NCI-H526 (cell line): ENCODE measurements at places on chromosomes 16 and 17.
A peak's percentile ranks its signal among the peaks of the same experiment; 100 is the strongest.

DNA sequence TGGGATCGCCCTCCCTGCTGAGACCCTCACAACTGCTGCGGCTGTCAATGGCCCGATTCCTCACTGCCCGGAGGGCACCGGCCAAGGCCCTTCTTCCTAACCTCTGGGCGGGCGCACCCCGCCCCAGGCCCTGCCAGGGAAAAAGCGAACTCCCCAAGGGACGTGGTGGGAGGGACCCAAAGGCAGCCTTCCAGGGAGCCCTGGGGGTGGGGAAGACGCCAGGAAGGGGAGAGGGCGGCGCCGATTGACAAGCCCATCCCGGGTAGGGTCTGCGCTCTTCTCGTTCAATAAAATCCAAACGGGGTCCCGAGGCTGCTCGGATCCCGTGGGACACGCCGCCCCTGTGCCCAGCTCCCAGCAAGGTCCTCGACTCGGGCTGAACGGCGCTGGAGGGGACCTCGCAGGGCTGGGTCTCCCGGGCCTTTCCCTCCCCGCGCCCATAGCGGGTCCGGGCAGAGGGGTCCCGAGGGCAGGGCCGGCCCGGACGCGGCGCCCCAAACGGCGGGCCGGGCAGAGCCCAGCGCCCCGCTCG, 416 bp downstream of the KIFC3 start:
- peak; percentile 49 for DNase-seq

- no peak for DNase-seq
These were observed 33.3 kb downstream of the NDEL1 start for GRCh38 chr17:8468980-8469379.

DNA sequence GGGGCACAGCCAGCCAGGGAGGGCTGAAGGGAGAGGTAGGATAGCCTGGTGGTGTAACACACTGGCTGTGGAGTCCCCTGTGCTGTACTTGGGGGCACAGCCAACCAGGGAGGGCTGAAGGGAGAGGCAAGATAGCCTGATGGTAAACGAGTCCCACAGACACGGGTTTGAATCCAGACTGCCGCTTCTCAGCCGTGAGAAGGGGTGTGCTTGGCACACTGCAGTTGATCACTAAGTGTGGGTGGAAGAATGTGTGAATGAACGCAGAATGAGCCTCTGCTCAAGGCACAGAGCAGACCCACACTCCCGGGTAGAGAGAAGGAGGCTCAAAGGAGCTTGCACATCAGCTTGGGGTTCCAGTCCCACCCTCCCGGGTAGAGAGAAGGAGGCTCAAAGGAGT, 71.4 kb downstream of the TIMM22 start:
- no peak for DNase-seq

DNA sequence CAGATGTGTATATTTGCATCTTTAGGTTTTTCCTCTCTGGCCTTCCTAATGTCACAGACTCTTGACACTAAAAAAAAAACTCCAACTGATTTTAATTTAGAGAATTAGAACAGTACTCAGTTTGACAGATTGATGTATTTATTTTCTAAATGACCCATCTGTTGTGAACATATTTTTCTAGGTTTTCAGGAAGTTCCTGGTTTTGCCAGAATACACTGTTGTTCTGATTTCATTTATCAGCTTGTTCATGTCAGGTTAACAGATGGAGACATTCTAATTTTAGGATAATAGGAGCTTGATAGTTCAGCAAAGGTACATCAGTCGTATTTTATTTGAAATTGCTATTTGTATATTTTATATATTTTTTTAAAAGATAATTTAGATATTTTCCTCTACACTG, 133.4 kb downstream of the TANC2 start:
- DNase-seq, result no peak

DNA sequence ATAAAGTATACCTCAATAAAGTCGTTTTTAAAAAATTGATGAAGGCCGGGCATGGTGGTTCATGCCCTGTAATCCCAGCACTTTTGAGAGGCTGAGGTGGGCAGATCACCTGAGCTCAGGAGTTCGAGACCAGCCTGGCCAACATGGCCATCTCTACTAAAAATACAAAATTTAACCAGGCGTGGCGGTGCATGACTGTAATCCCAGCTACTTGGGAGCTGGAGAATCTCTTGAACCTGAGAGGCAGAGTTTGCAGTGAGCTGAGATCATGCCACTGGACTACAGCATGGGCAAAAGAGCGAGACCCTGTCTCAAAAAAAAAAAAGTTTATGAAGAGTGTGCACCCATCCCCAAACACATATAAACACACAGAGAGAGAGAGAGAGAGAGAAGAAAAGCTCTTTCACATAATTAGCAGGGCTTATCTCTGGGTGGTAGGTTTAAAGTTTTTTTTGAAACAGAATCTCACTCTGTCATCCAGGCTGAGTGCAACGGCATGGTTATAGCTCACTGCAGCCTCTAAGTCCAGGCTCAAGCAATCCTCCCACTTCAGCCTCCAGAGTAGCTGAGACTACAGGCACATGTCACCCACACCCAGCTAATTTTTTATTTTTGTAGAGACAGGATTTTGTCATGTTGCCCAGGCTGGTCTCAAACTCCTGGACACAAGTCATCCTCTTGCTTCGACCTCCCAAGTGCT, 3.0 kb downstream of the SREBF1 start:
- DNase-seq, result no peak
